ENCODE measurements at places on chromosomes 13 and 19. TPM values are rescaled to one million over a fixed set of nuclear protein-coding genes. Genes with fewer than 3 reads are reported as not detected.

GRCh38 chr13:33994826-33995502 is 177.0 kb downstream of the RFC3 start:
- no peaks in the 10 kb centered on the region for H3K36me3 ChIP-seq
- no peak overlapping the region for H3K4me3 ChIP-seq
- H3K27me3 ChIP-seq, result no peaks in the 10 kb centered on the region
- no peaks in the 10 kb centered on the region for H3K4me1 ChIP-seq
- no peak overlapping the region for H3K27ac ChIP-seq
- DNase-seq, result no peak

- no peak overlapping the region for H3K27ac ChIP-seq
- H3K4me1 ChIP-seq, result no peaks in the 10 kb centered on the region
- no peak for DNase-seq
- H3K27me3 ChIP-seq, result no peaks in the 10 kb centered on the region
- H3K36me3 ChIP-seq, result peaks cover 2% of the 10 kb centered on the region
- H3K4me3 ChIP-seq, result no peak overlapping the region
These were observed 120.4 kb downstream of the KDM4B start for GRCh38 chr19:5089283-5089682.

GRCh38 chr13:98556968-98557631 is 19.8 kb downstream of the STK24 start:
- peak overlapping the region; percentile 2 for H3K4me3 ChIP-seq
- H3K36me3 ChIP-seq, result peaks cover 44% of the 10 kb centered on the region
- DNase-seq, result no peak
- no peaks in the 10 kb centered on the region for H3K27me3 ChIP-seq
- peak overlapping the region; percentile 5 for H3K27ac ChIP-seq
- peaks cover 70% of the 10 kb centered on the region for H3K4me1 ChIP-seq

DNA sequence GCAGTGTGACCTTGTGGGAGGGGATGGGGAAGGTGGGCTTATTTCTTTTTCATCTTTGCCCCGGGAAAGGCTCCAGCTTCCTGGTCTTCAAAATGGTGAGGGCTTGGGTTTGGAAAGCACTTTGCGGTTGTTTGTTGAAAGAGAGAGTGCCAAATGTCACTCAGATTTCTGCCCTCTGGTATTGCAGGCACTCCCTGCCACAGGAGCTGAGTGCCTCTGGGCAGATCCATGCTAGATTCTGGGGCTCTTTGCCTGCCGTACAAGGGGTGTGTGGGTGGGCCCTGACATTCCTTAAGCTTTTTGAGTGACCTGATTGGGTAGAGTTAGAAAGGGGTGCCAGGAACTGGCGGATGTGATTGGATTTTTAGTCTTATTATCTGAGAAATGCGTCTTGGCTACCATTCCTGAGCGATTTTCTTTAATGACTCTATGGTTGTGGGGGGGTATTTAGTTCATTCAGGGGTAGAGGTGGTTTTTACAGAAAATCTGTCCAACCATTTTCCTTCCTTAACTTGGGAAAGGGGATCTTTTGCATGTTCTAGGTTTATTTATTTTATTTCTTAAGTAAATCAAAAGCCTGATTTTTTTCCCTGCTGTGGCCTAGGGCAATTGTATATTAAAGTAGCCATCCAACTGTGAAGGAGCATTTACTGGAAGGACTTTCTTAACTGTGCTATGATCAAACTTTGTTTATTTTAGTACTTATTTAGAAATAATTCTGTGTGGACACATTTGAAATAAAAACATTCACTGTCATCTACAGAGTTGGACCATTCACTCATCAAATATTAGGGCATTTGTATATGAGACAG is 3.2 kb downstream of the ARHGAP35 start:
- H3K27me3 ChIP-seq, result no peaks in the 10 kb centered on the region
- no peak for DNase-seq
- H3K27ac ChIP-seq, result no peak overlapping the region
- H3K4me1 ChIP-seq, result peaks cover 25% of the 10 kb centered on the region
- H3K36me3 ChIP-seq, result peaks cover 4% of the 10 kb centered on the region

DNA sequence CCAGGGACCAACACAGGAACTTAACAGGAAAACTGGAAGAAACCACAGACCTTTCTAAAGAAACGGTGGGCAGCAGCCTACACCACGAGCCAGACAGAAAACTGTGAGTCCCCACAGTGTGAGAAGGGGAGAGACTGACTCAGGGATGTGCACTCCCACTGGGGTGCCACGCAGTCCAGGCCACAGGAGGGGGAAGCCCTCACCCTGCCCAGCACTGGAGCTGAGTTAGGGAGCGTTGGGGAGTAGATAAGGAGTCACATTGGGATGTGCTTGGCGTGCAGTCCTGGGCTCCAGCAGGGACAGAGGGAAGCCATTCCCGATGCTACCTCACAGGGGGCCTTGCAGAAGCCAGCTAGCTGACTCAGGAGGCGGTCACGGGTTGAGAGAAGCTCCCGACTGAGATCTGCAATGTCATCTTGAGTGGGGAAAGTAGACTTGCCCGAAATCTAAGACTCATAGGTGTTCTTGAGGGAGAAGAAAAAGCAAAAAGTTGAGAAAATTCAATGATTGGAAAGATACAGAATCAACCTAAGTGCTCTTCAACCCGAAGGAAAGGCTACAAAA is 17.3 kb downstream of the SIGLEC8 start:
- peaks cover 39% of the 10 kb centered on the region for H3K27me3 ChIP-seq
- H3K4me1 ChIP-seq, result peaks cover 46% of the 10 kb centered on the region
- DNase-seq, result peak; percentile 38
- H3K4me3 ChIP-seq, result peak overlapping the region; percentile 71

DNA sequence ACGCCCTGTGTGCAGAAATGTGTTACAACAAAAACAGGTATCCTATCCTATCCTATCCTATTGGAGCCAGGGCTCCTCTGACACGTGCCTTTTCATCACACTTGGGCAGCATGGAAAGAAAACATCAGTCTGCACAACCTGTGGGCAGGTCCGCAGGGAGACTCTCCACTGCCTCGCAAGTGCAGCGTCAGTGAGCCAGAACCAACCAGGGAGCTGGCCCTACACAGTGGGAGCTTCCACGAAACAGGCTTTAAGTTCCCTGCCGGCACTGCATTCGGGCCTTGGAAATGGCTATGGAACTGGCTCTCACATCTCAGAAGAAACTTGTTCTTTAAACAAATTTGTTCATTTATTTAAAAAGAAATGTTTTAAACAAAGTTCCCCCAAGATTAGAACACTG is 49.5 kb downstream of the SLC7A1 start:
- H3K27ac ChIP-seq, result no peak overlapping the region
- no peak for DNase-seq
- peaks cover 30% of the 10 kb centered on the region for H3K4me1 ChIP-seq
- H3K27me3 ChIP-seq, result no peaks in the 10 kb centered on the region
- H3K4me3 ChIP-seq, result no peak overlapping the region
- H3K36me3 ChIP-seq, result peaks cover 43% of the 10 kb centered on the region

DNA sequence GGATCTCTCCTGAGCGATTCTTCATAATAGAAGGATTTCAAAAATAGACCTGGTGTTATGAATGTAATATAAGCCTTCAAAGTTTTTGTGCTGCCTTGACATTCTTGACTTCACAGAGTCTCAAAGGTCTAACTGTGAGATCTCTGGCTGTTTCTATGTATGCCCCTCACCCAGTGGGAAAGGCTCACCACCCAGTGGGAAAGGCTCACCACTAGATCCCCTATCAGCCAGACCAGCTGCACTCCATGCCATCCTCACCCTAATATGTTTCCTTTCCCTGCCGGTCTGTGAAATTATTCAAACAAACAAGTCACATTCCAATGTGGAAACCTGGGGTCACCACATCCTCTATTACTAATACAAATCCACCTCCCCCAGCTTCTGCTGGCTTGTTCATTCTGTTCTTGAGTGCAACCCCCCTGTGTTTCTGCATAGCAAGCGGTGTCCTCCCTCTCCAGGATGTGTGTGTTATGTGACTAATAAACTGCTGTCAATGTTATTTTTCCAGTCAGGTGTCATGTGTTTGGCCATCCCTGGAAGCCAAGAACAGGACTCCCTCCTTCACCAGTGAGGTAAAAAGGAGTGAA is 13.8 kb upstream of the SLITRK1 start:
- no peaks in the 10 kb centered on the region for H3K27me3 ChIP-seq
- H3K27ac ChIP-seq, result no peak overlapping the region
- H3K36me3 ChIP-seq, result no peaks in the 10 kb centered on the region
- no peak overlapping the region for H3K4me3 ChIP-seq
- H3K4me1 ChIP-seq, result no peaks in the 10 kb centered on the region
- no peak for DNase-seq

GRCh38 chr19:17721821-17722220 is 2.5 kb downstream of the MAP1S start:
- no peak for DNase-seq
- peak overlapping the region; percentile 50 for H3K27ac ChIP-seq
- peaks cover 40% of the 10 kb centered on the region for H3K4me1 ChIP-seq
- no peaks in the 10 kb centered on the region for H3K27me3 ChIP-seq

DNA sequence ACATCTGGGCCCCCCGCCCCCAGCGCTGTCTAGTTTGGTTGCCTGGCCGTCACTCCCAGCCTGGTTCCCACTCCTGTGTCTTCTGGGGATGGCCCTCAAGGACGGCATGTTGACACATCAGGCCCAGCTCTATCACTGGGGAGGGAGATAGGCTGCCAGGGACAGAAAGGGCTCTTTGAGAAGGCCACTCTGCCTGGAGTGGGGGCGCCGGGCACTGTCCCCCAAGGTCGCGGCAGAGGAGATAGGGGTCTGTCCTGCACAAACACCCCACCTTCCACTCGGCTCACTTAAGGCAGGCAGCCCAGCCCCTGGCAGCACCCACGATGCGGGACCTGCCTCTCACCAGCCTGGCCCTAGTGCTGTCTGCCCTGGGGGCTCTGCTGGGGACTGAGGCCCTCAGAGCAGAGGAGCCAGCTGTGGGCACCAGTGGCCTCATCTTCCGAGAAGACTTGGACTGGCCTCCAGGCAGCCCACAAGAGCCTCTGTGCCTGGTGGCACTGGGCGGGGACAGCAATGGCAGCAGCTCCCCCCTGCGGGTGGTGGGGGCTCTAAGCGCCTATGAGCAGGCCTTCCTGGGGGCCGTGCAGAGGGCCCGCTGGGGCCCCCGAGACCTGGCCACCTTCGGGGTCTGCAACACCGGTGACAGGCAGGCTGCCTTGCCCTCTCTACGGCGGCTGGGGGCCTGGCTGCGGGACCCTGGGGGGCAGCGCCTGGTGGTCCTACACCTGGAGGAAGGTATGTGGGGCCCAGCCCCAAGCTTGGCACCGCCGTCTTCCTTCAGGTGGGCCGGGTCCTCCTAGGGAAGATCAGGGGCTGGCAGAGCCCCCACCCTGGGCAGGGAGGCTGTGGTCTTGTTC is at the start of gene AMH:
AMH (plus strand) TSS at position 314 of the 857 bp plus-strand sequence; CDS start at position 324, 10 bp downstream.
- H3K27ac ChIP-seq, result no peak within 1 kb of the TSS
- peaks cover 12% of the 10 kb centered on the region for H3K4me1 ChIP-seq
- H3K36me3 ChIP-seq, result peaks cover 26% of the 10 kb centered on the region
- no peak for DNase-seq
- no peak within 1 kb of the TSS for H3K4me3 ChIP-seq
- peaks cover 13% of the 10 kb centered on the region for H3K27me3 ChIP-seq

DNA sequence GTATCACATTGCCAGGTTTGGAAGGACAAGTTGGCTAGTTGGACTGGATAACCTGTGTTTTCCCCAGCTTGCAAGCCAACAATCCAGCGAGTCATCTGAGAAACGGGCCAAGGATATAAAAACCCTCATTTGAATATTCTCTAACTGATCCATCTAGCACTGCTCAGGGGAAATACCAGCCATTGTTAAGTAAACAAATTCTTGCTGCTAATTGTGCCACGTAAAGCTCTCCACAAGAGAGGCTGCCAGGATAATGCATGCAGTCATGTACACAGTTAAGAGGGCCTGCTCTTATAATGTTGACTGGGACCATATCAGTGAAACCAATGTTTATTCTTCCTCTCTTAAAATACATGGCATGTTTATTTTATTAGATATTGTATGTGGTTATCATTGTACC is 663.2 kb upstream of the SGCG start:
- no peak overlapping the region for H3K4me3 ChIP-seq
- H3K27me3 ChIP-seq, result no peaks in the 10 kb centered on the region
- no peak overlapping the region for H3K27ac ChIP-seq
- DNase-seq, result no peak
- no peaks in the 10 kb centered on the region for H3K4me1 ChIP-seq

- H3K4me3 ChIP-seq, result no peak overlapping the region
- H3K36me3 ChIP-seq, result no peaks in the 10 kb centered on the region
- no peak for DNase-seq
- no peak overlapping the region for H3K27ac ChIP-seq
- H3K4me1 ChIP-seq, result peaks cover 6% of the 10 kb centered on the region
These were observed 4.9 kb upstream of the RGCC start for GRCh38 chr13:41452462-41452861.

Gene TRPM4
- total RNA-seq, result not detected

Gene ATP4A
- not detected for total RNA-seq

Gene EHD2
- 0.34 TPM for total RNA-seq
